ENCODE measurements at places on chromosomes 1 and 21. TPM values are rescaled to one million over a fixed set of nuclear protein-coding genes. Genes with fewer than 3 reads are reported as not detected.

MCL1 gene
- total RNA-seq, result 264 TPM

IL19 gene
- not detected for total RNA-seq

RNU1-3 gene
- total RNA-seq, result 1,620 TPM

AGT gene
- 18.1 TPM for total RNA-seq

TMCO4 gene
- total RNA-seq, result 8.3 TPM

CCDC27 gene
- total RNA-seq, result not detected

PLA2G2F gene
- total RNA-seq, result not detected

COL6A2 gene
- total RNA-seq, result 1,314 TPM

- H3K4me1 ChIP-seq, result peaks cover 4% of the 10 kb centered on the region
- no peak for DNase-seq
- no peaks in the 10 kb centered on the region for H3K27me3 ChIP-seq
- no peak overlapping the region for H3K4me3 ChIP-seq
These were observed 26.2 kb downstream of the EXTL2 start for GRCh38 chr1:100868364-100868995.

GRCh38 chr1:159913451-159914192 is 11.7 kb downstream of the TAGLN2 start:
- no peak for DNase-seq
- H3K36me3 ChIP-seq, result peaks cover 12% of the 10 kb centered on the region
- peak overlapping the region; percentile 27 for H3K27ac ChIP-seq
- no peaks in the 10 kb centered on the region for H3K27me3 ChIP-seq
- no peak overlapping the region for H3K4me3 ChIP-seq
- H3K4me1 ChIP-seq, result peaks cover 78% of the 10 kb centered on the region

GRCh38 chr1:99239690-99240089 is 24.6 kb upstream of the PLPPR4 start:
- H3K4me1 ChIP-seq, result no peaks in the 10 kb centered on the region
- DNase-seq, result no peak
- H3K4me3 ChIP-seq, result no peak overlapping the region
- peaks cover 23% of the 10 kb centered on the region for H3K27me3 ChIP-seq
- no peaks in the 10 kb centered on the region for H3K36me3 ChIP-seq
- H3K27ac ChIP-seq, result no peak overlapping the region

GRCh38 chr1:112504001-112504660 is 4.6 kb upstream of the WNT2B start:
- H3K36me3 ChIP-seq, result no peaks in the 10 kb centered on the region
- no peak overlapping the region for H3K4me3 ChIP-seq
- peaks cover 11% of the 10 kb centered on the region for H3K27me3 ChIP-seq
- H3K27ac ChIP-seq, result no peak overlapping the region
- no peak for DNase-seq

GRCh38 chr1:119713039-119713748 is 1.5 kb downstream of the PHGDH start:
- no peaks in the 10 kb centered on the region for H3K27me3 ChIP-seq
- peak overlapping the region; percentile 99 for H3K27ac ChIP-seq
- H3K4me3 ChIP-seq, result peak overlapping the region; percentile 87
- peaks cover 44% of the 10 kb centered on the region for H3K4me1 ChIP-seq
- no peak for DNase-seq

DNA sequence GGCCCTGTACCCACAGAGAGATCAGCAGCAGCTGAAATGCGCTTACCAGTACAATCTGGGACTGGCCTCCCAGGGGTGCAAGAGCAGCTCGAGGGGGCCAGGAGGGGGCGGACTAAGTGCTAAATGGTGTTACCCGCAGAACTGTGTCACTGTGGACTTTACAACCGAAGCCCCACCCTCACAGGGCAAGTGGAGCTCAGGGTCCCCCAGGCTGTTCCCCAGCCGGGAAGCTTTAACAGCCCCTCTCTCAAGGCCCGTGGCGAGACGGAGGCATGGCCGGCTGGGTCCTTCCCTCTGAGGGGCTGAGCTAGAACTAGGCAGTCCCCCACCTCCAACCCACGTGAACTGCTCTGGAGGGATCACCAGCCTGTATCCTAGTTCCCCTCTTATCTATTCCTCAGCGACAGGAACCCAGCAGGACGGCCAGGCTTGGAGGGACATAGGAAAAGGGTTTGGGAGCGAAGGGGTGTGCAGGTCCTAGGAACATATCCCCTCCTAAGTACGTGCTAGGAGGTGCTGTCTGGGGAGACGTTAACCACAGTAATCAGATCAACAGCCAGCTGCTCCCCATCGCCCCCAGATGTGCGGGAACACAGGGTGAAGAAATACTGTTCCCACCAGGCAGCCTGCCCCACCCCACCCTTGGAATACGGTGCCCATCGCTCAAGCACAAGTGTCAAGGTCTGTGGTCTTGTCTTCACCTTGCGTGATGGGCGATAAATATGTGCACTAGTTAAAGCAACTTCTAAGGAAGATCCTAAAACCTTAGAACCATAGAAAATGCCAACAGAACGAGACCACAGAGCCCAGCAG is 24.4 kb downstream of the ZBTB17 start:
- peak overlapping the region; percentile 98 for H3K27ac ChIP-seq
- no peak for DNase-seq
- H3K27me3 ChIP-seq, result no peaks in the 10 kb centered on the region

- no peak overlapping the region for H3K4me3 ChIP-seq
- no peaks in the 10 kb centered on the region for H3K27me3 ChIP-seq
- H3K27ac ChIP-seq, result no peak overlapping the region
These were observed 248.7 kb upstream of the IRF2BP2 start for GRCh38 chr1:234858722-234859121.

DNA sequence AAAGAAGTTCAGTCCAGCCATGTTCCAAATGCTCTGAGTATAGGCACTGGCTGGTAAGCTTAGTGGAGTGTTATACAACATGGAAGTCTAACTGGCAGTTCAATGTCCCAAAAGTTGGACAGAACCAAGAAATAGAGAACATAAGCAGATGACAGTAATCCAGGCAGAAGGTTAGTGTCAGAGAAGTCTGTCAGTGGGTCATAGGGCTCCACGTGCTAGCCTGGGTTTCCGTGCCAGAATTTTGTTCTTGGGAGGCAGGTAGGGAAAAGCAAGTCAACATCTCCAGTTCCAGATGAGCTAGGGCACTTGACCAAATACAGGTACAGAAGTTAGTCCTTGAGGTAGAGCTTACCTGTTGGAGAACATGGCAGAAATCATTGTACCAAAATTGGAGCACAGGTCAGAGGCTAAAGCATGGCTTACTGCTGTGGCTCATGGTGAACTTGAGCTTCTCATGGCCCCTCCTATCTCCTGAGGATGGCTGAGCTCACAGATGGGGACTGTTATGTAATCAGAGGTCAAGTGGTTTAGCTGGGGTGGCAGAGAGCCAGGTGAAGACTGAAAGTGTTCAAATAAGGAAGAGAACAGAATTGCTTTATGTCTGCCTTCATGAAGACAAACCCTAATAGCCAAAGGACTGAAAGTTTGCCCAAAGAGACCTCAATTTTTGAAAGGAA is 170.8 kb downstream of the NFIA start:
- H3K27me3 ChIP-seq, result no peaks in the 10 kb centered on the region
- no peak overlapping the region for H3K4me3 ChIP-seq
- no peak for DNase-seq
- peaks cover 47% of the 10 kb centered on the region for H3K4me1 ChIP-seq
- H3K27ac ChIP-seq, result no peak overlapping the region

DNA sequence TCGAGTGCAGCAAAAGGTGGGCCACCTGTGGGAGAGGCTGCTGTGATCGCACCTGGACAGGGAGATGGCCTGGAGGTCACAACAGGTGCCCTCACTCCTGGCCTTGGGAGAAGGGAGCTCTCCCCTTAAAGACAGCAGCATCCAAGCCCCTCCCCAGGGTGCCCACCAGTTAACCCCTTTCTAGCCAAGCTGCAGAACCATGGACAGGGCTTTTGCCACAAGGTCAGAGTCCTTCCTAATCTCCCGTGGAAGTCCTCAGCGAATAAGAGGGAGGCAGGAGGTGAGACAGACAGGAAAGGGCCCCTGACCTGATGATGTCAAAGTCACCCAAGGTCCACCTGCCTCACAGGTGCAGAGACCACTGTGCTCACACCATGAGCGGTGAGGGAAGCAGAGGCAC is 1.7 kb downstream of the CNTN2 start:
- no peak overlapping the region for H3K4me3 ChIP-seq
- H3K27me3 ChIP-seq, result peaks cover 64% of the 10 kb centered on the region
- no peak for DNase-seq
- H3K36me3 ChIP-seq, result no peaks in the 10 kb centered on the region

GRCh38 chr21:39188521-39189139 is 5.4 kb upstream of the PSMG1 start:
- no peak for DNase-seq
- H3K4me1 ChIP-seq, result peaks cover 44% of the 10 kb centered on the region
- H3K27me3 ChIP-seq, result no peaks in the 10 kb centered on the region
- H3K27ac ChIP-seq, result no peak overlapping the region

- H3K4me3 ChIP-seq, result no peak overlapping the region
- H3K27me3 ChIP-seq, result no peaks in the 10 kb centered on the region
- DNase-seq, result no peak
- peaks cover 47% of the 10 kb centered on the region for H3K4me1 ChIP-seq
- peak overlapping the region; percentile 61 for H3K27ac ChIP-seq
- peaks cover 8% of the 10 kb centered on the region for H3K36me3 ChIP-seq
These were observed 2.3 kb downstream of the SLC37A1 start for GRCh38 chr21:42515708-42516502.

DNA sequence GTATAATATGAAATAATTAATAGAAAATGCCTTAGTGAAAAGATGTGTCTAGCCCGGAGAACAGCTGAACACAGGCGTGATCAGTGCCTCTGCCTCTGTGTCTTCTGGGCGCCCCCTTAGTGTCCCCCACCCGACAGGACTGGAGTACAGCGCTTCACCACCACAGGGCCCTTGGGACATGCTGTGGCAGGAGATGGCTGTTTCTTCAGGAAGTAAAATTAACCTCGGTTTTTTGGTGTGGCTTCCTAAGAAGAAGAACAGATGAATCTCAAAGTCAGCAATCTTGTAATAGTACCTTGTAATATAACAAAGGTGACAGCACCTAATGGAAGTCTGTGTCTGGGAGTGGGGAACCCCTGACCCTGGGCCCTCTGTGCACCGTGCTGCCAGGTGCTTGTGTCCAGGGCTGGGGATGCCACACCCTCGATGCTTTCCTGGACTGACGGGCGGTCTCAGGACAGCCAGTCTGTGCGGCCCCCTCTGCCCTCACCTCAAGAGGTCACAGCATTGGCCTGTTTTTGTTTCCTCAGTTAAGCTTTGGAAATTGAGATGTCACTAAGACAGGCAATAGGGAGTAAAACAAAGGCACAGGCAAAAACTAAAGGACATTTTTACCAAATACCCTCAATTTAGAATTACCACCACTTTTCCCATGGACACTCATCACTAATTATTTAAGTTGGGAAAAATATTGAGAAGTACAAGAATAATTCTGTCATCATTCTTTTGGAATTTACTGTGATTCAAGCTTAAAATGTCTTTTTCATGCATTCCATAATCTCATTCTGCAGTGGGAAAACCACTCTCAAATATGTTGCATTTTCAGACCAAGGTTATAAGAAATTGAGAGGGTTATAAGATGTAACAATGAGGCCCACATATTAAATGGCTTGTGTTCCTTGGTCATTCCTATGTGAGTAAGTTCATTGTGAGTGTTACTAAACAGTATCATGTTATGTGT is 79.3 kb downstream of the ADARB1 start:
- DNase-seq, result no peak
- H3K36me3 ChIP-seq, result peaks cover 8% of the 10 kb centered on the region
- H3K4me3 ChIP-seq, result peak overlapping the region; percentile 9
- peaks cover 56% of the 10 kb centered on the region for H3K4me1 ChIP-seq
- H3K27ac ChIP-seq, result peak overlapping the region; percentile 91

GRCh38 chr1:211155040-211155439 is 21.1 kb upstream of the KCNH1 start:
- no peak overlapping the region for H3K4me3 ChIP-seq
- DNase-seq, result no peak
- H3K27me3 ChIP-seq, result peaks cover 16% of the 10 kb centered on the region
- H3K36me3 ChIP-seq, result peaks cover 12% of the 10 kb centered on the region
- no peaks in the 10 kb centered on the region for H3K4me1 ChIP-seq
- H3K27ac ChIP-seq, result no peak overlapping the region

DNA sequence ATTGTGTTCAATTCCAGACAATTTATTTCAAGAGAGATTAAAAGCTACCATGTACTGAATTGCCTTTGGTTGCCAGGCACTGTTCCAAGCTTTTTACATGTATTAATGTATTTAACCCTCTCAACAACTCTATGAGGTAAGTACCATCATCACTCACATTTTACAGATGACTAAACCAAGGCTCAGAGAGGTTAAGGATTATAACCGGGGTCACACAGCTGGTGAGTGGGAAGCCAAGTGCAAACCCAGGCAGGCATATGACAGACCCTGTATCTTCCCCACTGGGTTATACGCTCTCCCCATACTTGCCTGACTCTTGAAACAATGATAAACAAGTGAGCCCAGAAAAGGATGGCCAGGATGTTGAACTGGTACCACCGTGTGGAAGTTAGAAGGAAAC is 16.5 kb downstream of the PLEKHA6 start:
- no peak overlapping the region for H3K27ac ChIP-seq
- no peaks in the 10 kb centered on the region for H3K36me3 ChIP-seq
- DNase-seq, result no peak
- H3K4me1 ChIP-seq, result peaks cover 7% of the 10 kb centered on the region
- H3K4me3 ChIP-seq, result no peak overlapping the region
- no peaks in the 10 kb centered on the region for H3K27me3 ChIP-seq

GRCh38 chr1:156146020-156146768 is 7.2 kb upstream of the SEMA4A start:
- H3K27me3 ChIP-seq, result peaks cover 2% of the 10 kb centered on the region
- H3K4me1 ChIP-seq, result peaks cover 38% of the 10 kb centered on the region
- DNase-seq, result no peak

DNA sequence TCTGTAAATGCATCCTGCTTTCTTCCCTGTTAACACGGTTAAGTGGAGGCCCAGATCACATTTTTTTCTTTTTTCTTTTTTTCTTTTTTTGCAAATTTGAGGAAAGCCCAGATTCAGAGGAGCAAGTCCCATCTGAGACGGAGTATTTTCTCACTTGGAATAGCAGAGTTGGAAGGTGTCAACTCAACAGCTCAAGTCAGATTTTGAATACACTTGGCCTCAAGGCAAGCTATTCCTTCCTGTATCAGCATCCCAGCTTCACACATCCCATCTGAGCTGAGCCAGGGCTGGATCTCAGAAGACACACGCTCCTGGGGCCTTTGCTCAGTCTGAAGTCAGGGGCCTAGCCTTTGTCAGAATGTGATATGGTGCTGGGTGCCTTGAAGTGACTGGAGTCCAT is 11.5 kb upstream of the TNR start:
- H3K4me3 ChIP-seq, result no peak overlapping the region
- no peak overlapping the region for H3K27ac ChIP-seq
- H3K27me3 ChIP-seq, result peaks cover 7% of the 10 kb centered on the region
- H3K4me1 ChIP-seq, result no peaks in the 10 kb centered on the region
- no peak for DNase-seq

GRCh38 chr1:116853680-116854402 is 55.9 kb upstream of the PTGFRN start:
- peaks cover 74% of the 10 kb centered on the region for H3K4me1 ChIP-seq
- no peak for DNase-seq
- peak overlapping the region; percentile 94 for H3K27ac ChIP-seq

GRCh38 chr1:189921613-189922012 is 556.1 kb downstream of the BRINP3 start:
- H3K4me1 ChIP-seq, result no peaks in the 10 kb centered on the region
- peaks cover 3% of the 10 kb centered on the region for H3K36me3 ChIP-seq
- H3K27ac ChIP-seq, result no peak overlapping the region

- H3K4me1 ChIP-seq, result peaks cover 37% of the 10 kb centered on the region
- H3K4me3 ChIP-seq, result peak overlapping the region; percentile 13
- no peaks in the 10 kb centered on the region for H3K27me3 ChIP-seq
- peaks cover 11% of the 10 kb centered on the region for H3K36me3 ChIP-seq
These were observed 578.3 kb upstream of the NR5A2 start for GRCh38 chr1:199449221-199449620.

Data from chondrocyte (in vitro differentiated cells).